ENCODE measurements at places on chromosomes 7 and 10.

DNA sequence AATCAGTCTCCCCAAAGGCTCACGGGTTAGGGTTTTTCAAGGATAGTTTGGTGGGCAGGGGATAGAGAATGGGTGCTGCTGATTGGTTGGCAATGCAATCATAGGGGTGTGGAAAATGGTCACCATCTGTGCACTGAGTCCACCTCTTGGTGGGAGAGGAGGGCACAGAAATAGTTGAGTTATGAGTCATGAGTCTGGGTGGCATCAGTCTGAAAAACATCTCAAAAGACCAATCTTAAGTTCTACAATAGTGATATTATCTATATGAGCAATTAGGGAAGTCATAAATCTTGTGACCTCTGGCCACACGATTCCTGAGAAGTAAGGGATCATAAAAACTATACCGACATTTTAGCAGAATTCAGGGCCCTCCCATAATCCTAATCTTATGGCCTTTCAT, 62.7 kb downstream of the LGI1 start:
- no peak for DNase-seq

GRCh38 chr10:48253970-48254657, 20.4 kb downstream of the FRMPD2 start:
- no peak for DNase-seq

- no peak for DNase-seq
Observed at GRCh38 chr7:157865351-157866165, 528.8 kb downstream of the DNAJB6 start.

- DNase-seq = no peak
Observed at GRCh38 chr7:138226745-138227279, 150.6 kb downstream of the AKR1D1 start.

DNA sequence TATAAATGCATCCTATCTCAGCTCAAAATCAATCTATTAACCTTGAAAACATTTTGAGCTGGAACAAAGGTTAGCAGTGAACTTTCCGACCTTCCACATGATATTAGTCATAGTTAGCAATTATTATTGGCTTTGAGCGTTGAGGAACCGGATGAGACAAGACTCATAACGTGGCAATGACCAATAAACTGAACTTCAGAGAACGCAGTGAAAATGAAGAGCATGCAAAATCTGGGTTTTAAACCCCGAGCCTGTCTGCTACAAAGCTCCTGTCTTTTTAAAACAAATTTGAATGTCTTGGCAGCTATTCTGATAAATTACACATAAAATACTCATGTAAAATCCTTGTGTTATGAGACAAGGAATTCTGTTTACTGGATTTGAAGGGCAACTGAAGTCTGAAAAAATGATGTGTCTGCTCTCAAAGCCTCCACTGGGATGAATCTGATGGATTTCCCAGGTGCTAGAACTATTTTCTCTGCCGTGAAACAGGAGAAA, 74.7 kb upstream of the ITGB1 start:
- no peak for DNase-seq

DNA sequence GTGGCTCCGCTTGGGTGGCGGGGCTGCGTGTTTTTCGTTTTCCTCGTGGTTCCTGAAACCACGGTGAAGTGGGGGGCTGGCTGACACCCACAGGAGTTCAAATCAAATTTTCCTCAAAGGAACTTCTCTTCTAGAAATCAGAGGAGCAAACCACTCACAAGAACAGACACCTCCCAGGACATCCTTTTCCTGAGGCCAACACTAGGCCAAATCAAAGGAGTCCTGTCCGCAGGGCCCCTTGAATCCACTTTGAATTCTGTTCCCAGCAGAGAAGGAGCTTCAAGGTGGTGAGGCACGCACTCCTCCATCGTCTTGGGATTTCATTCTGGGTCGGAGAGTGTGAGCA, 29.9 kb upstream of the ZNF273 start:
- no peak for DNase-seq

- no peak for DNase-seq
Observed at GRCh38 chr10:48947690-48948469, 8.2 kb upstream of the LRRC18 start.

DNA sequence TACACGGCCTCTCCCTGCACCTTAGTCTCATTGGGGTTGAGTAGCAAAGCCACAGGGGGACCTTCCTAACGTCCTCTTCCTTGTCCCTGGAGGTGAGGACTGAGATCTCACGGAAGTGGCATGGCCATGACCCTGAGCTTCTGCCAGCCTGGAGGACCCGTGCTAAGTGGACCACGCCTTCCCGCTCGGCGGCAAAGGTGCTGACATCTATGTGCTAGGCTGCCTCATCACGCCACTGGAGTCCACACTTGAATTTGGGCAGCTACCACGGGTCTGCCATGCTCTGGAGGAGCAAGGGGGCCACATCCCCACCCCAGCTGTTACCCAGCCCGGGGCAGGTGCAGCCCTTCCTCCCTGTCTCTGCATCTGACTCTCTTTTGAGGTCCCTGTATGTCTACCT, 15.3 kb downstream of the GHRHR start:
- no peak for DNase-seq

All from AML-193 (cell line).